NCI-H510A treated with DMSO at 0.1 percent for 48 hours (cell line): ENCODE measurements at places on chromosomes 2 and 18.

DNA sequence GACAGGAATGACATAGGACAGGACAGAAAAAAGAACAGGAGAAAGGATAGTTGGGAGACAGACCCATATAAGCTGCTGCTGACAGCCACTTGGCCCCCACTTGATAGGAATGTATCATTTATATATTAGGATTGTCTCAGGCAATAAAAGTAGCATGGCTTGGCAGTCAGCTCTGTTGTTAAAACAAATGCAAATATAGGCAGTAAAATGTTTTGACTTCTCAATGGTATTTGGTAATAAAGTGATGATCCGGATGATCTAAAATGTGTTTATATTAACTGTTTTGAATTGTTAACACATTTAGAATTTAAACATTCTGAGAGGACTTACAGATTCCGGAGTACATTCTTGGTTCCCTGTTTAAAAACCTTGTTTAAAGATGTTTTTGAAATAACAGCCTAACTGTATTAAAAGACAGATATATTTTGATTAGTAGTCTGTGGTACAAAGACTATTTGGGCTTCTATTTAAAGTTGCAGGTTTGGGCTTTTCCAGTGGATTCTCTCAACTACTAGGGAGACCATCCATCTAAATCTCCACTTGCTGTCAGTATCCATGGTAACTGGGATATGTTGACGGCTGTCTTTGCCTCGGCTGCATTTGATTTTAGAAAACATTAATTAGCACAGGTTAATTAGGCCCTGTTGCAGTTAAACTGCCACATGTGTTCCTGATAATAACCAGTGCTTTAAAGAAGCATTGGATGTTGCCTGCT lies 147.6 kb downstream of the ESCO1 start:
- no peak for DNase-seq

DNA sequence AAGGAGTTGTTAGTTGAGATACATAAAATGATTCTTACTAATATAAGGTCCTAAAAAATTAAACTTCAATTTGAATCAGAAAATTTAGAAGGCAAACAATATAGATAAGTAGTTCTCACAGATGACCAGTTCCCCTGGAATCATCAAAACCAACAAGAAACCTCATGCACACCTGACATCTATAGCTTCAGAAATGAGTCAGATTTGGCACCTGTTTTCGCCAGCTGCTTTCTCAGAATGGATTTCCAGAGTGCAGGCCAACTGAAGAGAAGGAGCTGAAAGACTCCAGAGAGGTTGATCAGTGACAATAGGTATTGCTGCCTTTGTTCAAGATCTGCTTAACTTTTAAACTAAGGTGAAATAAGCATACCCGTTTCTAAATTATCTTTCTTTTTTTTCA lies 192.4 kb downstream of the RDH14 start:
- no peak for DNase-seq

DNA sequence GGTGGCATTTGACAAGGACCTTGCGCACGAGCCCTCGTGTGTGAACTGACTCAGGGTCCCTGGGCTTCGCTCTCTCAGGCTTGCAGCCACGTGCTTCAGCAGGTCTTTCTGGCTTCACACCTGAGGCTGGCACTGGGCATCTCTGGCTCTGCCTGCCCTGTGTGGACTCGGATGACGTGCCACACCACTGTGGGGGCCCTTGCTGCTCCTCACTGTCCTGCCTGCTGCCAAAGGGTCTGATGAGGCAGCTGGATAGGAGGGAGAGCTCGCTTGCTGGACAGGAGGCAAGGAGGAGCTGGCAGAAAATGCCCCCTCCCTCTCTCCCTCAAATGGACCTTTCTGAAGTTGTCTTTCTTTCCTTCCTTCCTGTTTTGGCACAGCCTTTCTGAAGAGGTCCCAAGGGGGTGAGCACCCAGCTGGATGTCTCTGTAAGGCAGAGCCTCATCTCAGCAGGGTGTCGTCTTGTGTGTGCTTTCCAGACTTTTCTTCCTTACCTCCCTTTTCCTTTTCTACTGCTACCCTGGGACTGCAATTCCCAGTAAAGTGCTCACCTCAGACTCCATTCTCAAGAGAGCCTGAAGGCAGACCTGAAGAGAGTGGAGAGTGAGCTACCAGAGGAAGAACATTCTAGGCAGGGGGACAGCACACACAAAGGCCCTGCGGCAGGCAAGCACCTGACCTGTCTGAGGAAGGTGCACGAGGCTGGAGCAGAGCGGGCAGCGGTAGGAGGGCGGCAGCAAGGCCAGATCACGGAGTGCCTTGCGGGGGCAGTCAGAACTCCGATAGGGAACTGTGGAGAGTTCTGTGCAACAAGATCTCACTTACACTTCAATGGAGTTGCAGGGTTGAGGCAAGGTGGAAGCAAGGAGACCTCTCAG lies 5.3 kb downstream of the PER2 start:
- DNase-seq, result no peak

- no peak for DNase-seq
These were observed 56.7 kb upstream of the MSTN start for GRCh38 chr2:190119257-190119656.

GRCh38 chr2:168708080-168708479 lies 94.4 kb upstream of the NOSTRIN start:
- DNase-seq, result no peak

DNA sequence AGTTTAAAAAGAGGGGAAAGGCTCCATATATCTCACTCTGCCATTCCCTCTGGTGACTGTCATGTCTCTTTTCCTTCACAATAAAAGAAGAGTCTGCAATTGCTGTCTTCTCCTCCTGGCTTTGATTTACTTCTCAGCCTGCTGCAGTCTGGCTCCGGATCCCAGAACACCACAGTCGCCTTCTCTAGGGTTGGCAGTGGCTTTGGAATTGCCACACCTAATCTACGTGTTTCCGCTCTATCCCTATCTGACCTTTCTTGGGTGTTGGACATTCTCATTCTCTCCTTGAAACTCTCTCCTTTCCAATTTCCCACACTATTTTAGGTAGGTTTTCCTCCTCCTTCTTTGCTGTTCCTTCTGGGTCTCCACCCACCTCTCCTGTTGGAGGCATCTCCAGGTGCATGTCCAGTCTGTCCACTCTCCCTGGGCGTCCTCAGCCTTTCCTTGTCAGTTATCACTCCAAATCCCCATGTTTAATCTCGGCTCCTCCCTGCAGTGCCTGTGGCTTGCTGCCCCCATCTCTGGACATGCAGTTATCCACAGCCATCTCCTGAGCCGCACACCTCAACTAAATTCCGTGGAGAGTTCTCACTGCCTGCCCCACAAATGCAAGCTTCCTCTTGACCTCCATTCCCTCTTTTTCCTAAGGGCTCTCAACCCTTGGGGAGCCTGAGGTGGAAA lies 112.8 kb downstream of the KCTD1 start:
- no peak for DNase-seq

- no peak for DNase-seq
These were observed 124.2 kb downstream of the AGAP1 start for GRCh38 chr2:235618039-235618438.

DNA sequence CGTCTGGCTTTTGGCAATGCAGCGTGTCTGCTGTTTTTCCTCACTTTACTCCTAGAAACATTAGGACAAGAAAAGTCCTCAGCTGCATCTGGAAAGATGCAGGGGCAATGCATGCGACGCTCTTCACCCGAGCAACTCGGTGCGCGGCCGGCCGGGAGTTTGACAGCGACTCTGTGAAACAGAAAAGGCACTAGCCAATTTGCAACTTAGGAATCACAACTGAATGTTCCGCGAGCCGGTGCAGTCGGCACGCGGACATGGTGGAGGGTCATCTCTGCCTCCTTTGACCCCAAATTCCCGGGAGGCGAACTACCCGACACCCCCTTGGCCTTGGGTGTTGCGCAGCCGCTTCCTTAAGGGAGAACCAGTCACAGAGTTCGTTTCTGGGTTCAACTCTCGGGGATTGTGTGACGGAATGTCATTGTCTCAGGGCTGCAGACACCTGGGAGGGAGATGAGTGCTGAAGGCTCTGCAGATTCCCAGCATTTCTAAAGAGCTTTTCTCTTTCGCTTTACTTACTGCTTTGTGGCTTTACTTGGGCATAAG lies 9.8 kb downstream of the NR4A2 start:
- no peak for DNase-seq

DNA sequence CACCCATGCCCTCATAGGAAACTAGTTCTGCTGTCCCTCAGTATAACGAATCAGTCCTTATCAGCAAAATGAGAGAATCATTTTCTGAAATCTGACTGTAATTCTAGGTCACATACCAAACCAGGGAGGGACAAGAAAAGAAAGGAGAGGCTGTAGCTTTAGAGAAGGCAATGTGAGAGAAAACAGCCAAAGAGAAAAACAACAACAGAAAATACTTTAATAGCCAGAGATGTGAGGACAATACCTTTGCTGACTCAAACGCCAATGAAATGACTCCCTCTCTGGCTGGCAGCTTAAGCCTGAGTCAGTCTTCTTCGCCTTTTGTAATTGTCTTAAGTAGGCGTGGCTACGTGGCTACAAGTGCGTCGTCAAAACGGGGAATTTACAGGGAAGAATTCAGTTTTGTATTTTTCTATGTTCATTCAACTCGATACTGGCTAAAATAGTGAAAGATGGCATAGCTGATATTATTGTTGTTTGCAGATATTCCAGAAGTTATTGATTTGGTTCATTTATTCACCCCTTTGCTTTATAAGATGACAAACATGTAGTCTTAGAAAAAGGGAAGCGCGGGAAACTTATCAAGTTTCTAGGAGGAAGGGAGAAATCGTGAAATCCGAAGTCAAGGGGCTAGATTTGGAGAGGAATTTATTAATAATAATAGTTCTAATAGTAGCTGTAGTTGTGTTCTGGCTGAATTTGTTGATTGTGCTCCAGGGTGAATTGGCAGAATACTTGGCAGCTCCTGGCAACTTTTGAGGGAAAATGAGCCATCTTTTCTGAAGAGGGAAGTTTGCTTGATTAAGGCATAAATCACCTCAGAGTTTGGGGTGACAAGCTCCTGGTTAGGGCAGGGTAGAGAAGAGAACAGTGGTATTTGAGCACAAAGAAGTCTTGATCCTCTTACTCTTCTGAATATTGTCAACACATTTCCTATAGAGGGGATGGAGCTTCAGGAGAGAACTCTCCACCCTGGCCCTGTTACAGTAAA lies at the start of gene IL1A:
Gene IL1A (minus strand): TSS at position 295 of the 991 bp plus-strand sequence. CDS start 723 bp downstream, outside the sequence.
- no peak for DNase-seq

DNA sequence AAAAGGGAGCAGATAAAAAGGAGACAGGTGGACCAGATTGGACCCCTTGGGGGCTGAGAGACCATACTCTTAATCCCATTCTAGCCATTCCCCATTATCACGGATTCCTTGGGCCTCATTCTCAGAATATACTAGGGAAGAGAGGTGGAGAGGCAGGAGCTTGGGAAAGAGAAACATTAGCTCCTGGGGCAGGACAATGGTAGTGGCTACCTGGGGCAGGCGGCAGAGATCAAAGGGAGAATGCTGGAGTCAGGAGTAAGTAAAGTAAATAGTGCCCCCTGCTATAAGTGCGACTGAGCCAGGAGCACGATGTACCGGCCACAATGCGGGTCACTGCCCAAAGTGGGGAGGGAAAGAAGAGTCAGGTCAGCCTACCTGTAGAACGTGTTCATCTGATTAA lies 20.4 kb upstream of the IHH start:
- DNase-seq, result peak; percentile 20
